Hepatocyte (in vitro differentiated cells): ENCODE measurements at places on chromosomes 12 and 14. TPM values are rescaled to one million over a fixed set of nuclear protein-coding genes. Genes with fewer than 3 reads are reported as not detected.

DNA sequence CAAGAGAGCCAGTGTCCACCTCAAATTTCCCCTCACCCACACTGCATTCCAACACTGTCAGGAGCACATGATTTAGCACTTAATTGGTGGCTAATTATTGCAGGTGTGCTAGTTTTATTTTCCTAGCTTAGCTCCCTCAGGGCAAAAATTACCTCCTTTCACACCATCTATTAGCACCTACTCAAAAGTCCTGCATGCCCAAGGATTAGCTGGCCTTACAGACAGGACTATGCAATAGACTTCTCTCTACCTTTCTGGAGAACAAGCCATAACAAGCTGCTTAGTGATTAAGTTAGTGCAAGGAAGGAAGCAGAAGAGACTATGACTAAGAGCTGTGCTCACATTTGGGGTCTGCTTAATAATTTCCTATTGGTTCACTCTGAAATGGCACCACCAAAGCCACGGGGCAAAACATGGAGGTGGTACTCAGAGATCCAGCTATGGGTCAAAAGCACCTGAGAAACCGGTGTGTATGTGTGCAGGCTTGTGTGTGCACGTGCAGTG, 69.5 kb downstream of the STON2 start:
- H3K36me3 ChIP-seq, result no peaks in the 10 kb centered on the region
- peaks cover 7% of the 10 kb centered on the region for H3K4me1 ChIP-seq
- no peak for DNase-seq
- no peak overlapping the region for H3K4me3 ChIP-seq

- no peak overlapping the region for H3K27ac ChIP-seq
- H3K36me3 ChIP-seq, result no peaks in the 10 kb centered on the region
- DNase-seq, result no peak
- H3K4me3 ChIP-seq, result no peak overlapping the region
- no peaks in the 10 kb centered on the region for H3K27me3 ChIP-seq
- H3K4me1 ChIP-seq, result peaks cover 3% of the 10 kb centered on the region
These were observed 18.1 kb upstream of the SMCO2 start for GRCh38 chr12:27428466-27428865.

DNA sequence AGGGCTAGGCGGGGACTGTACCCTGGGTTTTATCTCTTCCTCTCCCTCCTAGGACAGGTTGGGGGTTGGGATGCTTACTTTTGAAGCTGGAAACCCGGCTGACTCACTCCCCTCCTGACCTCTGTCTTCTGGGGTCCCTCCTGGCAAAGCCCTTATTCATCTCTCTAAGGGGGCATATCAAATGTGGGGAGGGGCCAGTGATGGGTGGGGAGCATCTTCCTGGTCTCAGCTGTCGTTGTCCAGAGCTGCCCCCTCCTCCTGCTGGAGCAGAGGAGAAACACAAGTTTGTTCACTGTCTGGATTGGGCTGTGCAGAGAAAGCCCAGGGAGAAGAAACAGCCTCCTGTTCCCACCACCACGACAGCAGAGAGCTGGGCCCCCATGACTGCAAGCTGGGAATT, 85.8 kb downstream of the TNFAIP2 start:
- H3K4me3 ChIP-seq, result peak overlapping the region; percentile 18
- H3K27me3 ChIP-seq, result no peaks in the 10 kb centered on the region
- H3K4me1 ChIP-seq, result peaks cover 44% of the 10 kb centered on the region
- peak overlapping the region; percentile 94 for H3K27ac ChIP-seq
- H3K36me3 ChIP-seq, result no peaks in the 10 kb centered on the region

DNA sequence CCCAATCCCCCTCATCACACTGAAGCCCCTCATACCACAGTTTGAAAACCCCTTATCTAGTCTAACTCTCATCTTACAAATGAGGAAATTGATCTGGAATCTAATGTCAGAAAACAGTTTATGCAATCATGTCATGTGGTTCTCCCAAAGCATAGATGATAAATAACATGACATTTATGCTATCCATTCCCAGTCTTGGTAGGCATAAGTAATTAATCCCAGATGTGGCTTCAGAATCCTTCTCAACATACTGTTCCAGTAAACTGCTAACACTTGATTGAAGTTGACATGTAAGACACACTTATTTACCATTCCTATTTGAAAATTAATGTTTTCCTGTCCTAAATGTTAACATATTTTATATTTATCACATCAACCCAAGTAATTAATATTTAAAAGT, 168.7 kb downstream of the GALC start:
- no peaks in the 10 kb centered on the region for H3K4me1 ChIP-seq
- H3K27ac ChIP-seq, result no peak overlapping the region
- no peaks in the 10 kb centered on the region for H3K27me3 ChIP-seq
- H3K36me3 ChIP-seq, result no peaks in the 10 kb centered on the region

DNA sequence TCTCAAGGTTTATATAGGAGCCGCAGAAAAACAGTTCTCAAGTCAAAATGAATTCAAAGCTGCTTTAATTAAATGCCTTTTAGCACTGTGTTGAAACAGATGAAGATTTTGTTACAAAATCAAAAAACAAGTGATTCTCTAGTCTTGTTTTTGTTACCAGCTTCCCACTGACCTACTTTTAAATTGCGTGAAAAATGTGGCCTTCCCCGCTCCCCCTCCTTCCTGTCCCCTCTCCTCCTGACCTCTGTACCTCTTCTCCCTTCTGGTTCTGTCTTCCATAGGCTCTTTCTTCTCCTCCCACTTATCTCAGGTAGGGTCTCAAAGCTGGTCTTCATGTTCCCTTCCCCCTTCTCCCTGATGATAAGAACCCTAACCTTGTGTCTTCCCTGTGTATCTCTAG, 90.0 kb upstream of the MDM1 start:
- no peaks in the 10 kb centered on the region for H3K36me3 ChIP-seq
- no peak overlapping the region for H3K27ac ChIP-seq
- DNase-seq, result no peak
- H3K4me3 ChIP-seq, result no peak overlapping the region
- peaks cover 7% of the 10 kb centered on the region for H3K4me1 ChIP-seq
- no peaks in the 10 kb centered on the region for H3K27me3 ChIP-seq

- H3K27ac ChIP-seq, result no peak overlapping the region
- peaks cover 5% of the 10 kb centered on the region for H3K4me1 ChIP-seq
- no peak for DNase-seq
- H3K27me3 ChIP-seq, result no peaks in the 10 kb centered on the region
- no peaks in the 10 kb centered on the region for H3K36me3 ChIP-seq
- no peak overlapping the region for H3K4me3 ChIP-seq
These were observed 23.2 kb downstream of the CFL2 start for GRCh38 chr14:34691206-34691605.

DNA sequence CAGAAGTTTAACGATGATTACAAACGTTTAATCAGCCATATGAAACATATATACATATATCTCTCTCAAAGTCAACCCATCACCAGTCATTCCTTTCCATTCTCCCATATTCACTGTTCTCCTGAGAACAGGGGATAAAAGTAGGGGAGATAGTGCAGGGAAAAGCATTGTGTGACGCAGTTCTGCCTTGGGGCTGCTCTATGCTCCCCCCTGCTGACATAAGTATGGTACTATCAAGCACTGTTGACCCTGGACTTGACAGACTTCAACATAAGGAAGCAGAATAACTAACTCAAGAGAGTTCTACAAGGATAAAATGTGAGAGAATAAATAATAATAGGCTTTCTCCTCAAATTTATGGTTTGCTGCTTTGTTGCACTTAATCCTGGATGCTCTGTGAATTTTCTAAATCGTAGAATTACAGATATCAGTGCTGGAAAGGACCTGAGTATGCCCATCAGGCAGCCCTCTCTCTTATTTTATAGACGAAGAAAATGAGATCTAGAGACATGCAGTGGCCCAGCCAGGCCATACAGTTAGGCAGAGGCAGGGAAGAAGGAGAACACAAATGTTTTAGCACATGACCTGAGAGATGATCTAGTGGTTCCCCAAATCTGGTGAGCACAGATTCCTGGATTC, 87.2 kb downstream of the SCN8A start:
- H3K27me3 ChIP-seq, result no peaks in the 10 kb centered on the region
- H3K27ac ChIP-seq, result no peak overlapping the region
- no peak overlapping the region for H3K4me3 ChIP-seq
- DNase-seq, result peak; percentile 73
- no peaks in the 10 kb centered on the region for H3K4me1 ChIP-seq
- H3K36me3 ChIP-seq, result no peaks in the 10 kb centered on the region

- no peak overlapping the region for H3K27ac ChIP-seq
- peaks cover 34% of the 10 kb centered on the region for H3K4me1 ChIP-seq
- H3K27me3 ChIP-seq, result no peaks in the 10 kb centered on the region
- no peaks in the 10 kb centered on the region for H3K36me3 ChIP-seq
- H3K4me3 ChIP-seq, result peak overlapping the region; percentile 99
These were observed 3.5 kb downstream of the ATP2A2 start for GRCh38 chr12:110284597-110284996.

DNA sequence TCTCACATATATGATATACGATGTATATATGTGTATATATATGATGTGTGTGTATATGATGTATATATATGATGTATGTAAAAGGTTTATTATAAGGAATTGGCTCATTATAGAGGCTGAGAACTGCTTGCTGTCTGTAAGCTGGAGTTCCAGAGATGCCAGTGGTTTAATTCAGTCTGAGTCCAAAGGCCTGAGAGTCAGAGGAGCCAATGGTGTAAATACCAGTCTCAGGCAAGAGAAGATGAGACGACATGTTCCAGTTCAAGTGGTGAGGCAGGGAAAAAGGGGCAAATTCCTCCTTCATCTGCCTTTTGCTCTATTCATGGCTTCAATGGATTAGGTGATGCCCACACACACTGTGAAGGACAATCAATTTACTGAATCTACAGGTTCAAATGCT, 17.1 kb upstream of the STYK1 start:
- H3K4me1 ChIP-seq, result no peaks in the 10 kb centered on the region
- no peak for DNase-seq

DNA sequence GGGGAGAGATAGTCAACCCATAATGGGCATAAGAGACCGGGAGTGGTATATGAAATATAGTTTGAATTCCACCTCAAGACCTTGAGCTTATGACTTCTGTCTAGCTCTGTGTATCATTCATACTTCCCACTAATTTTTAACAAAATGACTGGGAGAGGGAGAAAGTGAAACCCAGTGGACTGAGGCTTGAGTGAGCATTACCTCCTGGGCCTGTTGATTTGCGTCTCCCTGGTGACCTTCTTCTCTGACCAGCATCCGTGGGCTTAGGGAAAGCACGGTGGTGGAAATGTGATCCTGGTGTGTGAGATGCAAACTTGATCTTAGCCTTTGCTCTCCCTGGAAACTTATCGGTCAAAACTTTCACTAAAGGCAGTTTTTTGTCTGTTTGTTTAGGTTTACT, 207.9 kb upstream of the BCL2L14 start:
- peaks cover 5% of the 10 kb centered on the region for H3K4me1 ChIP-seq
- peak overlapping the region; percentile 62 for H3K27ac ChIP-seq
- no peaks in the 10 kb centered on the region for H3K36me3 ChIP-seq
- no peak overlapping the region for H3K4me3 ChIP-seq
- H3K27me3 ChIP-seq, result no peaks in the 10 kb centered on the region

GRCh38 chr14:67240168-67240932, 885 bp upstream of the PALS1 start:
- peak overlapping the region; percentile 76 for H3K27ac ChIP-seq
- H3K27me3 ChIP-seq, result no peaks in the 10 kb centered on the region
- H3K36me3 ChIP-seq, result no peaks in the 10 kb centered on the region

- H3K4me3 ChIP-seq, result peak overlapping the region; percentile 62
- no peaks in the 10 kb centered on the region for H3K27me3 ChIP-seq
- H3K27ac ChIP-seq, result no peak overlapping the region
- H3K4me1 ChIP-seq, result peaks cover 21% of the 10 kb centered on the region
- DNase-seq, result no peak
- no peaks in the 10 kb centered on the region for H3K36me3 ChIP-seq
These were observed 1.6 kb downstream of the CCDC88C start for GRCh38 chr14:91415794-91416743.

GRCh38 chr12:19224746-19225145, 95.2 kb downstream of the PLEKHA5 start:
- no peak overlapping the region for H3K4me3 ChIP-seq
- H3K4me1 ChIP-seq, result peaks cover 8% of the 10 kb centered on the region
- no peak for DNase-seq
- H3K36me3 ChIP-seq, result no peaks in the 10 kb centered on the region
- no peak overlapping the region for H3K27ac ChIP-seq

DNA sequence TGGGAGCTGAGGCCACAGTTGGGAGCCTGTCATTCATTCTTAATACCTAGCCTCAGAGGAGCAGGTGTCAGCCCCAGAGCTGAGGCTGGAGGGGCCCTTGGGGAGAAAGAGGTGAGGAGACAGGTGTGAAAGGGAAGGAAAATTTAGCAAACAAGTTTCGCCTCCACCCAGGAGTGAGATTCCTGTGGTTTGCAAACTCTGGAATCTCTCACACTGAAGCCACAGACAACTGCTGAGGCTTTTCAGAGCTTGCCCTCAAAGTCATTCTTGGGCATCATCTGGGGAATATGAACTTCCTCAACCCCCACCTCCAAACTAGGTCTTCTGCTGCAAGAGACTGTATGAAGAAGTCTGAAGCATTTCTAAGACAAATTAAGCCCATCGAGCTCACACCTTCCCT, 589.5 kb upstream of the TBX3 start:
- DNase-seq, result no peak
- H3K4me3 ChIP-seq, result no peak overlapping the region
- no peaks in the 10 kb centered on the region for H3K27me3 ChIP-seq
- H3K4me1 ChIP-seq, result no peaks in the 10 kb centered on the region

DNA sequence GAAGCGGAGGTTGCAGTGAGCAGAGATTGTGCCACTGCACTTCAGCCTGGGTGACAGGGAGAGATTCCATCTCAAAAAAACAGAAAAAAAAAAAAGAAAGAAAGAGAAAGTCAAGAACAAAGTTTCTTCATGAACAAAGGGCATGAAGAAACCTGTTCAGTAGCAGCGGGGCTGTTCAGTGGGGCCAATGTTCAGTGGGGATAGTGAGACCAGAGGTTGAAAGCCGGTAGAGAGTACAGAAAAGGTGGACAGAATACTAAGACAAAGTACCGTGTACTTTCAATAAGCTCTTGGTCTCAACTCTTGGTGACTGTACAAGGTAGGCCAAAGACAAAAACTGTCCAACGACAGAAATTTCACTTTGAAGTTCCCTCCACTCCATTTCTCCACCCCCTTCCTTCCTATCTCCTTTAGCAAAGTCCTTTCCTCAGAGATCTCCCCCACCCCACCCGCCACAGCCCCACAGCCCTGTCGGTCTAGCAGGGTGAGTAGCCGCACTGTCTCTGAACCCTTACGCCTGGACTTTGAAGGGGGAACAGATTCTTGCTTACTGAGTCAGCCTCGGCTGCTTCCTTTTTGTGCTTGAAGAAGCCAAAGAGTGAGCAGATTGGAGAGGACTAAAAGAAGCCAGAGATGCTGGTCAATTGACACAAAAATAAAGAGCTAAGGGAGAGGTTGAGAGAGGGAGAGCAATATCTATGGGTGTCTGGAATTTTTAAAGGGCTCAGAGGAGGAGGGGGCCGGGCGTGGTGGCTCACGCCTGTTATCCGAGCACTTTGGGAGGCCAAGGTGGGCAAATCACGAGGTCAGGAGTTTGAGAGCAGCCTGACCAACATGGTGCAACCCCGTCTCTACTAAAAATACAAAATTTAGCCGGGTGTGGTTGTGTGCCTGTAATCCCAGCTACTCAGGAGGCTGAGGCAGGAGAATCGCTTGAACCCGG, 44.2 kb upstream of the FOS start:
- peak overlapping the region; percentile 80 for H3K27ac ChIP-seq
- no peaks in the 10 kb centered on the region for H3K27me3 ChIP-seq
- H3K4me3 ChIP-seq, result no peak overlapping the region
- H3K36me3 ChIP-seq, result no peaks in the 10 kb centered on the region

Gene FAM90A1
- not detected in 2 replicates for total RNA-seq

Gene ASIC1
- total RNA-seq, result 2.4 and 3.1 TPM in 2 replicates

Gene SALL2
- 9.6 and 11.8 TPM in 2 replicates for total RNA-seq
